ENCODE measurements at places on chromosomes 6 and 20. TPM values are rescaled to one million over a fixed set of nuclear protein-coding genes. Genes with fewer than 3 reads are reported as not detected.

FOXS1 gene
- polyA plus RNA-seq = not detected

DNA sequence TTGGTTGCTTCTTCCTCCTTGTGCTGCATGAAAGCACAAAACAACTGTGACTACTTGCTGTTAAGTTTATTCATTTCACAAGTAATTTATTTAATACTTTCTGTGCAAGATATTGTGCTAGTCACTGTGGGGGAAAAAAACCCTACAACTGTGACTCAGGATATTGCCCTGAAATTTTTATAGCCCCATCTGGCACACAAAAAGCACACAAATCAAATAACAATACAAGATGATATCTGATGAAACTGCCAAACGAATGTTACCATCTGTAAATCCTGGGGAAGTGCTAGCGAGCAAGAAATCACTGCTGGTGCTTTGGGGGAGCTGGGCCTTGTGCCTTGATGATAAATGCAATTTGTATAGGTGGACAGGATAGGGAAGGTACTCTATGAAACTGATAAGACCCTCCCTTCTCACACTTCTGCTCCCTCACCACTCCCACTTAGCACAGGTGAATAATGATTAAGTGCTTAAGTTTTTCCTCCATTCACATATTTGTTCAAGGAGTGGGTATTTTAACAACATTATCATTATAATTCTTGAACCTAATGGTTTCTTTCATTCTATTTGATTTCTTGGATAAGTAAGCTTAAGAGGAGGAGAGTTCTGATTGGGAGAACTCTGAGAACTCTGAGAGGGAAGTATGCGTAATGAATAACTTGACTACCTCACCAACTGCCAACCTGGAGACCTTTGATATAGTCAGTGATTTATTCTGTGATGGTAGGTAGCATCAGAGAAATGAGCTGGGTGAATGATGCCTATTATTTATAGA, 115.3 kb downstream of the RTN4IP1 start:
- DNase-seq = no peak

PROKR2 gene
- polyA plus RNA-seq = not detected

MCCD1 gene
- polyA plus RNA-seq = not detected

- no peak for DNase-seq
These were observed 39.3 kb upstream of the TMEM200A start for GRCh38 chr6:130326496-130326895.

EYS gene
- polyA plus RNA-seq = not detected

LY6G6D gene
- polyA plus RNA-seq = not detected

ANGPT4 gene
- not detected for polyA plus RNA-seq

DNA sequence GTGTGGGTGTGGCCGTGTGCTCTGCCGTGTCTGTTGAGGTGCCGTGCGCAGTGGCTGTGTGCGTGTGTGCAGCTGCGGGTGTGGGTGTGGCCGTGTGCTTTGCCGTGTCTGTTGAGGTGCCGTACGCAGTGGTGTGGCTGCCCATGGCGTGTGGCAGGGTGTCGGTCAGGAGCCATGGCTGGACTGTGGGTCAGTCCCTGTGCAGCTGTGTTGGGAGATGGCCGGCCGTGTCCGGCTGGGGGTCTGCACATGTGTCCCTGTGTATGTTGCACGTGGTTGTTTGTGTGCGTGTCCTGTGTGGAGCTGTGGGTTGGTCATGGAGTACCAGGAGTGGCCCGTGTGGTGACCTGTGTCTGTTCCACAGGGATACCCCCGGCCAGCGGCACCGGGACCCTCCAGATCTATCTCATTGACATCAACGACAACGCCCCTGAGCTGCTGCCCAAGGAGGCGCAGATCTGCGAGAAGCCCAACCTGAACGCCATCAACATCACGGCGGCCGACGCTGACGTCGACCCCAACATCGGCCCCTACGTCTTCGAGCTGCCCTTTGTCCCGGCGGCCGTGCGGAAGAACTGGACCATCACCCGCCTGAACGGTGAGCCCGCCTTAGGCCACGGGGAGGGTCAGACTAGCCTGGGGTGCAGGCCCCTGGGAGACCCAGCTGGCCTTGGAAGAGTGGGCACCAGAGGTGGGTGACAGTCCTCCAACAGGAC, 137.7 kb downstream of the TAF4 start:
- no peak for DNase-seq

DNA sequence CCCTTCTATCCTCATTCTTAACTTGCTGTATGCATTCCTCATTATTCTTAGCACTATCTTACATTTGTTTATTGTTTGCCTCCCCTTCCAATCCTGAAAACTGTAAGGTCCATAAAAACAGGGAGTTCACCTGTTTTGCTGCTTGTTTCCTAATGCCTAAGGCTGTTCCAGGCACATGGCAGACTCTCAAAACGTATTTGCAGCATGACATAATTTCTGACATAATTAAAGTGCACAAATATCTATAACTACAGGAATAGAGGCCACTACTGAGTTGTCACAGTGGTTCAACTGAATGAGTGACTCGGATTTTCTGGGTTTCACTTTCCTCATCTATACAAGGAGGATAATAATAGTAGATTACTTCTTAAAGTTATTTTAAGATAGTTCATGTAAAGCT, 83.0 kb downstream of the HFE start:
- no peak for DNase-seq

- no peak for DNase-seq
These were observed 172.7 kb downstream of the MRPL14 start for GRCh38 chr6:43954311-43955131.

MROH8 gene
- polyA plus RNA-seq = 1.3 TPM

GJA10 gene
- polyA plus RNA-seq = not detected

GRCh38 chr20:3693376-3693775, 11.6 kb upstream of the ADAM33 start:
- DNase-seq = no peak

RAB32 gene
- 55.7 TPM for polyA plus RNA-seq

GRCh38 chr20:16100111-16100510, 473.1 kb downstream of the KIF16B start:
- DNase-seq = no peak

ZNF512B gene
- polyA plus RNA-seq = 15.9 TPM

DNA sequence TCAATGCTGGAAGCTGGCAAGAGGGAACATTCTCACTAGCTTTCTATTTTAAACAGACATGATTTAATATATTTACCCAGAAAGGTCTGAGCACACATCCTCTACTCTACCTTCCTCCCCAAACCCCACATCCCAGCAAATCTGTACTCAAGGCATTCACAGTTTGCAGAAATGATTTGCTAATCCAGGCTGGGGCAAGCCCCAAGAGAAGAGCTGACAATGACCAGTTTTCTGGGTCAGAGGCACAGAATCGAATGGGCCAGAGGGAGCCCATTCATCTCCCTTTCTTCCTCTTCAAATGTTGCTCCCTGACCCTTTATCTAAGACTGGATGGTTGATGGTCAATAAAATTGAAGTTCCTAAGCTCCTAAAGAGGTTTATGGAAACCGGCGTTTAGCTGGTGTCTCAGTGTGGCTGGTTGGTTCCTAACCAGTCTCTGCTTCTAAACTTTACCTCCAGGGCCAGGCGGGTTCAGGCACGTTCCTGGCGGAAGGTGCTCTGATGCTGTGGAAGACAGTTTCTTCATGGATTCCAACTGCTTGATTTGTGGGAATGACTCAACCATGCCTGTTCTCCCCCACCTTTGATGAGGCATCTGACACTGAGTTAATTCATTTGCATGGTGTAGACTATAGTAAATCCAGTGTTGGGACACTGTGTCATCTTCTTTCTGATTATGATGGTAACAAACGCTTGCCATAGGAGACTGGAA, 96.4 kb upstream of the IYD start:
- no peak for DNase-seq

GRCh38 chr20:42914302-42914701, 275.4 kb downstream of the PTPRT start:
- DNase-seq = no peak

DNA sequence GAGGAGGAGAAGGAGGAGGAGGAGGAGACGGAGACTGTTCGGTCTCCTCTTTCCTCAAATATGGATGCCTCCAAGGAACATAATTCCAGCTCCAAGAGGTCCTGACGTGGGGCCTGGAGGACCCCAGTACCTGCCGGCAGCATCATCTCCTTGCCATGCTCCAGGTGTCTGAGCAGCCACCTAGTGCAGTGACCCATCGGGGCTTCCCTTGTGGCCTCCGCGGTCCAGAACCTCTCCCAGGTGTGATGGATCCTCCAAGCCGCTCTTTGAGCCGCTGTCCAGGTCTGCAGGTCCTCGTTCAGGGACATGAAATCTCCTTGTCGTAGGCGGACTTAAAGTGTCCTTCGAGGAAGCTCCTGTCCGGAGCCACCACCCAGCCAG, 35.8 kb upstream of the HLA-C start:
- no peak for DNase-seq

- peak; percentile 60 for DNase-seq
These were observed 105.1 kb upstream of the CNKSR3 start for GRCh38 chr6:154615483-154616025.

DNA sequence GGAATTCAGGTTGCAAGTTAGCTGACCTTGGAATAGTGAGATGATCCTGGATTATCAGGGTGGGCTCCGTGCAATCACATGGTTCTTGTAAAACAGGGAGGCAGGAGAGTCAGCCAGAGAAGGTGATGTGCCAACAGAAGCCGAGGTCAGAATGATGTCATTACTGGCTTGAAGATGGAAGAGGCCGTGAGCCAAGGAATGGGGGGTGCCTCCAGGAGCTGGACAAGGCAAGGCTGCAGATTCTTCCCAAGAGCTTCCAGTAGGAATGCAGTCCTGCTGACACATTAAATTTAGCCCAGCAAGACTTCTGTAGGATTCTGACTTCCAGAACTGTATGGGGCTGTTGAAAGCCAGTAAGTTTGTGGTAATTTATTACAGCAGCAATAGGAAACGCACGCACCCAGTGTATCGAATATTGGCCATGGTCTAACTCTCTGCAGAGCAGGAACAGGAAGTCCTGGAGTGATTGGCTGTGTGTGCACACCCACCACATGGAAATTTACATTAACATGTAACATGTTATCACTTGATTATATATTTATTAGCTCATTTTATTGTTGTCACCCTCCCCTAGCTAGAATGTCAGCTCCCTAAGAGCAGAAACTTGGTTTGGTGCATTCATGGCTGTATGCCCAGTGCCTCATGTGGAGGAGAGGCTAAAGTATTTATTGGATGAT, 19.1 kb downstream of the SLC24A3 start:
- DNase-seq = no peak

- DNase-seq = no peak
These were observed 2.8 kb downstream of the ZNF512B start for GRCh38 chr20:63966944-63967322.

- peak; percentile 100 for DNase-seq
These were observed 279.3 kb upstream of the TCF21 start for GRCh38 chr6:133609415-133610226.

HSPA1L gene
- polyA plus RNA-seq = 0.97 TPM

TRIM40 gene
- polyA plus RNA-seq = not detected

- DNase-seq = peak; percentile 44
These were observed 250.6 kb downstream of the SAMD5 start for GRCh38 chr6:147759093-147759492.

DNA sequence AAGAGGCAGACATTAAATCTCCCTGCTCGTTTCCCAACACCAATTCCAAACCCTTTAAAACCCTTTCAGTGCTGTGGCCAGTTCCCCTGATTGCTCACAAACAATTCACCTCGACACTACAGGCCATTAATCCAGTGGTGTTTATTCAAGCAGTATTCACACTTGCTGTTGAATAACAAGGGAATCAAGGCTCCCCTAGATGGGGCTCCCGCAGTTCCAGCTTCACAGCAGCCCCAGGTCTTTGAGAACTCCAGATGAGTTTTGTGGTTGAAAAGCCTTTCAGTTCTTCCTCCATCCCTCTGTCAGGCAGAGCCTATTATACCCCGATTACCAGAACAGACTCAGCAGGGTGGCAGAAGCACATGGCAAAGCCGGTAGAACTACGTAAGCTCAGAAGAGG, 36.2 kb downstream of the JAG1 start:
- DNase-seq = no peak

DNA sequence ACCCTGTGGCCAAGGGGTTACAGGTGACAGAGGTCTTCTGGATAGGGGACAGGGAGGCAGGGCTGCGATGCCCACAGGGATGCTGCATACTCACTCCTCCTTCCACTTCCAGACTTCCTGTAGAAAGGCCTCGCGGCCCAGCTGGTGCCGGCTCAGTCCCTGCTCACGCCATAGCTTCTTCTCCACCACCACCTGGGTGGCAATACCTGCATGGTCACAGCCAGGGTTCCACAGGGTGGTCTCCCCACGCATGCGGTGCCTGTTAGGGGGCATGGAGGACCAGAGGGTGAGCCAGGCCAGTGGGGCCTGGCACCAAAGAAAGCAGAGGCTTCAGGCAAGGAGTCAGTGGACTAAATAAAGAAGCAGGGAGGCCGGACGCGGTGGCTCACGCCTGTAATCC, 8.3 kb upstream of the VWA7 start:
- no peak for DNase-seq

EYA4 gene
- 4.4 TPM for polyA plus RNA-seq

GRCh38 chr20:41862476-41862875, 244.3 kb upstream of the CHD6 start:
- no peak for DNase-seq

GRCh38 chr6:6635869-6636268, 47.3 kb downstream of the LY86 start:
- no peak for DNase-seq

DNA sequence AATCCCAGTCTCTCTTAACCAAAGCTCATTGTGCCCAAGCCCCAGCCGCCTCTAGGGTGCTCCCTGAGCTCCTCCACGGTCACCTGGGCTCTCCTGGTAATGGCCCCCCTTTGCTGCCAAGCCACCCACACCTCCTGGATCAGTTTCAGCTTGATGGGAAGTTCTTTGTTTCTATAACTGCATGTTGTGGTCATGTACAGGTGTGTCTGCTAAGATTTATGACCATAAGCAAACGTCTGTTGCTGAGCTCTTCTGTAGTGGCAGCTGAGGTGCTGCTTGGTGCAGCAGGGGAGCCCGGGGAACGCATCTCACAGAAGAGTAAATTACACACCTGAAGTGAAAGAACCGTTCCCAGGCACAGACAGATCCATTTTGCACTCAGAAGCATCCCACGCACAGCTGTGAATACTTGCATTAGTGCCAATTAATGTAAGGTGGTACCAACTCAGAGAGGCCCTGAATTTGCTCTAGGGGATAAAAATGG, 194.6 kb upstream of the ARID1B start:
- DNase-seq = no peak

DNA sequence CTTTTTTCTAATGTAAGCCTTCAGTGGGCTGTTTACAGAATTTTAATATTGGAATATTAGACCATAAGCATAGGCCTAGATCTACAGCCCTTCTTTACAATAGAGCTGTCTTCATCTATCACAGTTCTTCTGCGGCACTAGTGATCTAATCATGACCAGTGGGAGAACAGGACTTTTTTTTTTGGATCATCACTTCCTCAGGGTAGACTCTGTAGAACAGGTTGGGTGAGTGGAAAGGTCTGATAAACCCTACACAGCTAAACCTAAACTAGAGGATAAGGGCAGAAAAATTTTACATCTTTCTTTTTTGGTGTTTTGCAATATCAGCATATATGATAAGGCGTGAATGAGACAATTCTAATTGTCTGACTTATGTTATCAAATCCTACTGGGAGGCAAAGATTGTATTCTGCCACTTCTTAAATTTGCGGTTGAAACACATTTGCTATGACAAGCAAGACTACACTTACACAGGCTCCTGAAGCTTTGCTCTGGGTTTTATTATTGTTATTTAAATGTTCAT, 52.2 kb downstream of the GOPC start:
- DNase-seq = no peak

CST2 gene
- polyA plus RNA-seq = not detected

GRCh38 chr6:107323133-107323785, 136.1 kb downstream of the PDSS2 start:
- DNase-seq = peak; percentile 66

GRCh38 chr6:76817429-76817828, 645.9 kb downstream of the HTR1B start:
- no peak for DNase-seq

GRCh38 chr20:10466855-10467254, 31.8 kb downstream of the SLX4IP start:
- no peak for DNase-seq
